Esophagus mucosa (tissue), 1 donor: ENCODE measurements at places on chromosomes 11 and 22. TPM values are rescaled to one million over a fixed set of nuclear protein-coding genes. Genes with fewer than 3 reads are reported as not detected.

Gene GGTLC2
- total RNA-seq, result not detected

Gene TRIM66
- 11.8 TPM for total RNA-seq

Gene PRDM11
- total RNA-seq, result 5.7 TPM

Gene VWCE
- 0.52 TPM for total RNA-seq

Gene GSC2
- total RNA-seq, result not detected

Gene MIOX
- not detected for total RNA-seq

Gene OR5B21
- total RNA-seq, result not detected

Gene NCAPH2
- 37.1 TPM for total RNA-seq

DNA sequence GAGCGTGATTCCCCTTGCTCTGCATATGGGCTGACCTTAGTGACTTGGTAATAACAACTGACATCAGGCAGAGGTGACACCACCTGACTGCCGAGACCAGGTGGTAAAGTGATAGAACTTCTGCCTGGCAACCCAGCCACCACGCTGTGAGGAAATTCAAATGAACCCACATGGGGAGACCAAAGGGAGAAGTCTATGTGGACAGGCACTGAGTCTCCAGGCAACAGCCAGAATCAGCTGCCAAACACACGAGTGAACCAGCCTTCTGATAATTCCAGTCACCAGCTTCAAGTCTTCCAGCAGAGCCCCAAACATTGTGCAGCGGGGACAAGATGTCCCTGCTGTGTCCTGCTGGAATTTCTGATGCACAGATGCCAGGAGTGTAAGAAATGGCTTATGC is 29.7 kb downstream of the SPATA19 start:
- no peak for ATAC-seq

DNA sequence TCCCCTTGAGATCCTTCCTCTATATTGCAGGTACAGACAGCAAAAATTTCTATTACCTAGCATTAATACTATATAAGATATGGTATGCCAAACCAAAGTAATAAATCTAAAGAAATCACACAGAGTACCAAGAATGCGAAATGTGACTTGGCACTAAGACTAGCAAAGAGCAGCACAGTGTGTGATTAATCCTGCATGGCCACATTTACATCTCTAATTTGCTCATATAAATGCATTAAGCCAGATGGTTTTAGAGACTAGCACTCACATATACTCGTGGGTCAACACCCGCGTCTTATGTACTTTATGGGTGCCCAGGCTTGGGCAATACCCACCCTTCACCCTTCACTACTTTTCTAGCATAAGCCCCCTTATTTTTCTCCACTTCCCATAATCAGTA is 213.2 kb downstream of the TTC28 start:
- no peak for ATAC-seq

DNA sequence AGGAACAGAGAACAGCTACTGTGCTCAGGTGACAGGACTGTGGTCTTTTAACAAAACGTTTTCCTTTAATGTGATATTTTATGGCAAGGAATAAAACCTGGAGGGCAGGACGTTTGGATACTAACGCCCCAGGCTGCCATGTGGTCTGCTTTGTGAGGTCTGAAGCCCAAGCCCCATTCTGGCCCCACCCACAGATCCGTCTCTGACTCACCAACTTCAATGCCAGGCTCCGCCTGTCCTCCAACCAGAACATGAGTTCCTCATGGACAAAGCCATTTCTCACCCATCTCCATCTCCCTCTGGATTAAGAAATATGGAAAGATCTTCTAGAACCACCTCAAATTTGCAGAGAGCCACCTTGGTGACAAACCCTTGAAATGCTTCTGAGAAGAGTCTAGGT is 148.8 kb downstream of the CRYBB2 start:
- peak; percentile 56 for ATAC-seq

- ATAC-seq, result peak; percentile 41
Measured at GRCh38 chr11:67665541-67666302, 8.7 kb downstream of the ALDH3B2 start.

- no peak for ATAC-seq
Measured at GRCh38 chr22:20782596-20783299, 8.8 kb downstream of the SERPIND1 start.

DNA sequence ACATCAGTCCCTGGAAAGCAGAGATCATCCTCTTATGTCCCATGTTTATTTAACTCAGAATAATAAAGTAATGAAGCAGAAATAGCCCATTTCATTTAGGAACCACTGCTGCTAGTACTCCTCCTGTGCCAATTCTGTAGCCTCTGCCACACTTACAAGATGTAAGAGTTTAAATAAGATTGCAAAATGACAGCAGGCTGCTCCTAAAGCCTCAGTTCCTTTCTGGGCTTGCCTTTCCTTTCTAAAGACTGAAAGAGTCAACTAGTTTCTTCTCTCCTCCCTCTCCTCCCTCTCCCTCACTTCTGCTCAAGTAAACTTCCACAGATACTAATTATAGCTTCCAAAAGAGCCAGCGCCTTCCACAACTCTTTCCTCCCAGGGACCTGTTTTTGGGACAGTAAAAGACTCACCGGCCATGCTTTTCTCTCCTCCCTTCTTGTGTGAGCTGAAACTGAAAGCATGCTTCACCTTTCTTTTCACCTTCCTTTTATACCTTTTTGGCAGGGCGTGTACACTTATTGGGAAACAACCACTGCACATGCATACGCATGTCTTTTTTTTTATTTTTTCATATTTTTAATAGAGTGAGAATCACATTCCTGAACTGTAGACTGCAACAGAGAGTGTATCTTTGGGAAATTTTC is 26.1 kb upstream of the CARD16 start:
- peak; percentile 83 for ATAC-seq

GRCh38 chr22:22882033-22882717 is 5.4 kb upstream of the IGLL5 start:
- ATAC-seq, result peak; percentile 70

DNA sequence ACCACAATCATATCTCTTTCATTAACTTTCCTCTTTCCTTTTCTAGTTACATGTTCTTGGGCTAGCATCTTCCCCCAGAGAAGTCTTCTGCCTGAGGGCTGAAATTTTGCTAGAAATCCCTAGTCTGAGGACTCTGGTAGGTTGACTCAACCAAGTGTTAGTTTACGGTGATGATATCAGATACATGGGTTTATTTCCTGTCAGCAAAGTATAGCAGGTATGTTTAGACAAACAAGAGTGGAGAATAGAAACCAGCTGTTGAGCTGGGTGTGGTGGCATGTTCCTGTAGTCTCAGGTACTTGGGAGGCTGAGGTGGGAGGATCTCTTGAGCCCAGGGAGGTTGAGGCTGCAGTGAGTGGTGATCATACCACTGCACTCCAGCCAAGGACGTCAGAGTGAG is 11.2 kb downstream of the FOLR1 start:
- peak; percentile 28 for ATAC-seq

DNA sequence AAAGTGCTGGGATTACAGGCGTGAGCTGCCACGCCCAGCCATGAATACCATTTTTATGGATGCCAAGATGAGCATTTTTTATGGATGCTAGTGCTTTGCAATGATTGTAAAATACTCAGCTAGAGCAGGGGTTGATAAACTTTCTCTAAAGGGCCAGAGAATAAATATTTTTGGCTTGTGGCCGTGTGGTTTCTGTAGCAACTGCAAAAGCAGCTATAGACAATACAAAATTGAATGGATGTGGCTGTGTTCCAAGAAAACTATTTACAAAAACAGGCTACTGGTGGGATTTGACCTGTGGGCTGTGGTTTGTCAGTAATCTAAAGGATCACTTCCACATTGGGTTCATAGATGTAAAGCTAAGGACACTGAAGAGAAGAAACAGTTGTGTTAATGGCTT is 56.0 kb downstream of the COMMD9 start:
- no peak for ATAC-seq

DNA sequence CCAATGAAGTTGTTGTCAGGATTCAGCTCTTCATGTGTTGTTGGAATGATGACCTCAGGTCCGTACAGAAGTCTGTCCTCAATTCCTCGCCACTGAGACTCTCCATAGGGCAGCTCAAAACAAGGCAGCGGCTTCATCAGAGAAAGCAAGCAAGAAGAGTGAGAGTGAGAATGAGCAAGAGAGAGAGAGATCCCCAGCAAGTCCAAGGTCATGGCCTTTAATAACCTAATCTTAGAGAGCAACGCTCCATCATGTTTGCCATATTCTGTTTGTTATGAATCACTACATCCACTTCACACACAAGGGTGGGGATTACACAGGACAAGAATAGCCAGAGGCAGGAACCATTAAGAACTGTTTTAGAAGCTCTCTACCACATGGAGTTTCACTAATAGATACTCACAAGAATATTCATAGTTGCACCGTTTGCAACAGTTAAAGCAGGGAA is 23.3 kb upstream of the MMP7 start:
- peak; percentile 93 for ATAC-seq

DNA sequence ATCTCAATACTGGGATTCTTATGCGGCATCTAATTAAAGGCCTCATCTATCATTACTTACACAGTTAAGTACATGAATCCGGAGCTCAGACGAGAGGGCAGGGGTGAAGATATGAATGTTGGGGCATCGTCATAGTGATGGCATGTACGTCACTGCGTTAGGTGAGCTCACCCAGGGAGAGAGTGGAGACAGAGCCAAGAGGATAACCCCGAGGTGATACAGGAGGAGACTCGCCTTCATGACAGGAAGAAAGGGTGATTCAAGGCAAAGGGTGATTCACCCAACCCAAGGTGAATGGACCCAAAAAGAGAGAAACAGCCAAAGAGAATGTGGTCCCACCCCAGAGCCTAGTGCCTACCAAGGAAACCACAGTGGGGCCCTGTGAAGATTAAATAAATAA is 132.9 kb upstream of the BLID start:
- ATAC-seq, result peak; percentile 92

- peak; percentile 62 for ATAC-seq
Measured at GRCh38 chr11:67996622-67997474, 7.0 kb downstream of the UNC93B1 start.
